ENCODE measurements at places on chromosomes 3 and 15. TPM values are rescaled to one million over a fixed set of nuclear protein-coding genes. Genes with fewer than 3 reads are reported as not detected.
A peak's percentile ranks its signal among the peaks of the same experiment; 100 is the strongest.

ZSCAN2 gene
- total RNA-seq = 4.8 TPM

FAM43A gene
- total RNA-seq = 19.8 TPM

DNA sequence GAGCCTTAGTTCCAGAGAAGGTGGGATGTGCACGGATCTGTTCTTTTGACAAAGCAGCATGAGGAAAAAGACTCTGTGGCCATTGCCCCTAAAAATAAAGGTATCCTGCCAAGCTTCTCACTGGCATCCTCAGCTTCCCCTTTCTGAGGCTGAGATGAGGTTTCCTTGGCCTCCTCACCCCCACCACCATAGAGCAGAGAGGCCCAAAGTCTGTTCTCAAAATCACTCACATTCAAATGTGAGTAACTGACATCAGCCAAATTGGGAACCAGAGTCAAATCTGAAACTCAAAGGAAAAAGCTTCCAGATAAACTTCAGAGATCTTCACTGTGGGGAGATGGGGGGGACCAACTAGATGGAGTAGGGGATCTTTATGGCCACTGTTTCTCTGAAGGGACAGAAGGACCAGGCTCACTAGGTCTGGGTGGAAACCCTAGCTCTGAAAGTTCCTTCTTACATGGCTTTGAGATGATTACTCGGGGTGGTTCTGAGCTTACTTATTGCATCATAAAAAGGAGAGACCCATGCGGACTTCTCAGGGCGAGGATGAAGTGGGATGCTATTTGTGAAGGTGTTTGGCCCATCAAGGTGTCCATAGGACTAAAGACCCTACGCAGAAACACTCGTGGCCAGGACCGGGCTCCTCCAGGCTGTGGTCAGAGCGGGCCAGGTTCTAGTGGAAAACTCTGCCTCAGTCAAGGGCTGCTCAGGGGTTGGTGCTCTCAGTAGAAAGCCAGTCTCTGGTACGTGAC lies 61.5 kb upstream of the MEF2A start:
- H3K4me3 ChIP-seq = no peak overlapping the region
- H3K27ac ChIP-seq = no peak overlapping the region
- peaks cover 25% of the 10 kb centered on the region for H3K4me1 ChIP-seq
- no peak for DNase-seq

- H3K27ac ChIP-seq = peak overlapping the region; percentile 51
- H3K4me3 ChIP-seq = no peak overlapping the region
- no peak for DNase-seq
- no peaks in the 10 kb centered on the region for H3K4me1 ChIP-seq
- no peaks in the 10 kb centered on the region for H3K27me3 ChIP-seq
- H3K36me3 ChIP-seq = no peaks in the 10 kb centered on the region
Observed at GRCh38 chr15:29687204-29687815, 135.0 kb downstream of the TJP1 start.
